ENCODE measurements at places on chromosomes 4 and X. TPM values are rescaled to one million over a fixed set of nuclear protein-coding genes. Genes with fewer than 3 reads are reported as not detected.

DNA sequence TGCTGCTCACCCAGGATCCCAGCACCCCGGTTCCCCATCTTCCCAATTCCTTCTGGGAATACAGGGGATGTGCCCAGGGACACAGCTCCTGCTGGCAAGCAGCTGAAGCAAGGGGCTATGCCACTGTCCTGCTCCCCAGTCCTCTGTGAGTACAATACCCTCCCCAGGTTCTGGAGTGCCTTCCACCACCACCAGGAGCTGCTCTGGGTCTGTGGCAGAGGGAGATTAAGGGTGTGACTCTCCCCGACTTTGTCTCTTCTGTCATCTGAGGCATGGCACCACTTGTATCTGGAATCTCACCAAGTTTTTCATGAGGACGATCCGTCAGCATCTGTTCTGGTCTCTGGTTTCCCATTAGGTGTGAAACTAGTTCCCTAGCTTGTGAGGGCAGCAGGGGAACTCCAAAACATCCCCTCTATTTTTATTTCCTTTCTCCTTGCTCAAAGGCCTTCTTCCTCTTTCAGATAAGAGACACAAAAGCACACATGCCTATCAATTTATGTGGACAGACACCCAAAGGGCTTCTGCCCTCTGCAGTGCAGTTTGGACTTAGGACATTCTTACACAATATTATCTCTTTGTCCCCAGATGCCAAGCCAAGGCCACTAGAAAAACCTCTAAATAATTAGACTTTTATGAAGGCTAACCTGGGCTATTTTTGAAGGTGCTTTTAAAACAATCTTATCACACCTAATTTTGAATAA lies 26.8 kb downstream of the MGST2 start:
- DNase-seq, result no peak

DNA sequence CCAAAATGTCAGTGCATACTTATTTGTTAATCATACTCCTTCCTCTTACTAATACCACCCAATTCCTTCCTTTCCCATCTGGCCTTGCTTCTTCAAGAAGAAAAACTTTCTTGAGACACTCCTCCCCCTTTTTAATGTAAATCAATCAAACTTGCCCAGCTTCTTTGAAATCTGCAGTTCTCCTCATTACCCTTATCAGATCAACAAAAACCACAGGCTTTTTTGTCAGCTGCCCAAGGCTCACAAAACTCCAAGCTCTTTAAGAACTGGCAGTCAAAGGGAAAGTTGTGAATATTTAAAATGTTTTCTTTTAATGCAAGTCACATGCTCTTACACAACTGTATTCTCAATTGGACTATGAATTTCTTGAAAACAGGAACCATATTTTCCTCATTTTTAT lies 11.3 kb upstream of the MYOZ2 start:
- DNase-seq, result no peak

DNA sequence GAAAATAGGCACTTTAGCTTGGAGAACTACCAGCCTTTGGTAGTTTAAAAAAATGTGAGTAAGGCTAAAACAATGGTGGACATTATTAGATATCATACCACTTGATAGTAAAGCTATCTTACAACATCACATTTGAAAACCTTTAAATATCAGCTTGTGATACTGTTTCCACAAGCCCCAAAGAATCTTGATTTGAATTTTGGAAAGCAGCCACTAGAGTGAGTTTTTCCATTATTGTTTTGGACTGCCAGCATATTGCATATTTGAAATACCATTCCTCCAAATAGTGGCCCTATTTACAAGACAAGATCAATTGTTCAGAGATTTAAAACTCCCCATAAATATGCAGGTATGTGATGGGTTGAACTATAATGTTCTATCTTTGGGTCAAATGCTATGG lies 303.0 kb upstream of the PRPS2 start:
- DNase-seq, result no peak

DNA sequence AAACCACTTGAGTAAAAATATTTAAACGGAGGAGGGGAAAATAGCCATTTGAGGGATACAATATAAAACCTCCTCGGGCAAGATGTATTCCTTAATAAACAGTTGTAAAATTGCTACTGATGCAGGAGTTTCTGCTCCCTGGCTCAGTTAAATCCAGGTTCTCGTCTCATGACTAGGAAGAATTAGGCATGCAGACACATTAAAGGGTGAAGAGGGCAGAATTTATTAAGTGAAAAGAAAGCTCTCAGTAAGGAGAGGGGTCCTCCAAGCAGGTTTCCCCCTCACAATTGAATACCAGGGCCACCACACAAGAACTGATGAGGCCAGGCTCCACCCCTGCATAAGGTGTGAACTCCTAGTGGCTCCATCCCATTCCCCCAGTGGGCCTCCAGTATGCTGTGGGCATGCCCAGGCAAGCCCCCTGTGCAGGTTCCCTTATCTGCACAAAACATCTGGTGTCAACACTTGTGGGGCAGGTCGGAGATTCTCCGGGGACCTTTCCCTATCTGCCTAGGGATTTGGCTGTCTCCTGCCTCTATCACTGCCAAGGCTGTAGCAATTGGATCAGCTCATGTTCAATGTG lies 80.4 kb downstream of the HS6ST2 start:
- no peak for DNase-seq

GRCh38 chrX:103783196-103783595 lies 6.6 kb downstream of the PLP1 start:
- DNase-seq, result no peak

DNA sequence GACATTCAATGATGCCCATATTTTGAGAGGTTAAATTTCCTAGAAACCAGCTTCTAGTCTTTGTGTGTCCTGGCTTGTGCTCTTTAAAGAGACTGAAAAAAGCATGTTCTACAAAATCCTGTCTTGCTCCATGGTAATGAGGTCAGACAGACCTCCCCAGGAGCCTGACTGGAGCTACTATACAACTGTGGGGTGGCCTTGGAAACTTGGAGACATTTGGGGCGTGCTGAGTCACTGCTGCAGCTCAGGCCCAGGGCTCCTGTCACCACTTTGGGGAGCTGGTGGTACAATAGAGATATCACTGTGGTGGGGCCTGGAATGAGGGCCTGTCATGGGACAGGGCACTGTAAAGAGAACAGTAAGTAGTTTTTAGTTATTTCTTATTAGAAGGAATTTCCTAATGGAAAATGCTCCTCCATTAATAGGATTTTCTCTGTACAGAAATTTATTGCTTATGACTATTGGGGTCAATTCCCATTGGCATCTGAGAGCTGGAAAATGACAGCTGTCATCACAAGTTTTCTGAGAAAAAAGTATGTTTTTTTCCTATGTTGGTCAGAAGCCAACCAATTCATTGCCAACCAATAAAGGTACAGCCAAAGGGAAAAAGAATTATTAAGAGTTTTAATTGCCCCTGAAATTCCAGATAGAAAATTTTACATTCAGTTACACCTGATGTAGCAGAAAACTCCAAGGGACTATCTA lies 207.4 kb upstream of the JADE1 start:
- DNase-seq, result no peak

GRCh38 chr4:189988877-189989431 lies 38.1 kb downstream of the FRG2 start:
- DNase-seq, result no peak

DNA sequence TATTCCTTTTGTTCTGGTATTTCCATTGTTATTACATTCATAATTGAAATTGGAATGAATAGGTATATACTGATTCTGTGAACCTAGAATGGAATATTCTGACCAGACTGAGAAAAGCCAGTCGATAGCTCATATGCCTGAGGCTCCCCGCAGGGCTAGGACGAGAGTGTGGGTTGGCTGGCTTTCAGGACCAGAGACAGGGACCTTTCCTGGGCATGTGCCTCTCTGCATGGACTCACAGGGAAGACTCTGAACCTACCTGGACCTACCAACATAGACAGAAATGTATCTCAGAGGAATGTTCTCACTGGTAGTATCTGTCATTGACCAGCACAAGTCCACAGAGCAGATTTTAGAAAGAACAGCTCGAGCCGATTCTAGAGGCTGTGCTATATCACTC lies 214.6 kb downstream of the FRMPD4 start:
- DNase-seq, result no peak

GRCh38 chr4:131426023-131426758 lies 1722.9 kb upstream of the PCDH10 start:
- no peak for DNase-seq

DNA sequence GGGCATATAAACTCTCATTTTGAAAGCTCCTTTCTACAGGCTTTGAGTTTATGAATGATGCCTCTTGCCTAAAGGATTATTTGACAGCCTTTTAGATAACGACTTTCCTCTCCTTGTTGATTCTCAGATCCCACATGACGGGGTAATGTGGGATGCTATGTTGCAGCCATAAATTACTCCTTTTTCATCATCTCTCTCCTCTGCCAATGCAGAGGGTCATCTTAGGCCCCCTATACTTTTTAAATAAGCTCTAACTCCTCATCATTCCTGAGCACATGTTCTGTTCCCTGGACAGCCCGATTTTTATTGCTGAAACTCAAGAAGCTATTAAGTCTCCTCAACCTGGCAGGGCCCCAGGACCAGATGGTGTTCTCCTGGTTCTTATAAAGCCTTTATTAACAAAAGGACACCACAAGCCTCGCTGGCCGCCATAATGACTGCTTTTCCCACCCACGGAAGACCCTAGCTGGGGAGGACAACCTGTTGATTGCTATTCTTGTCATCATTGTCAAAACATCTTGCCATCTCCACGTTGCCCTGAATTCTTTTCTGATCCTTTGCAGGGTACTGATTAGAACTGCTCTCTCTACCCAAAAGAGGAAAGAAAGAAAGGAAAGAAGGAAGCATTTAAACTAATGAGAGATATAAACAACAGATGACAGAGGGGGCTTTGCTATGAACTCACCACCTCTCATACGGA lies 150.7 kb downstream of the DHX15 start:
- no peak for DNase-seq

DNA sequence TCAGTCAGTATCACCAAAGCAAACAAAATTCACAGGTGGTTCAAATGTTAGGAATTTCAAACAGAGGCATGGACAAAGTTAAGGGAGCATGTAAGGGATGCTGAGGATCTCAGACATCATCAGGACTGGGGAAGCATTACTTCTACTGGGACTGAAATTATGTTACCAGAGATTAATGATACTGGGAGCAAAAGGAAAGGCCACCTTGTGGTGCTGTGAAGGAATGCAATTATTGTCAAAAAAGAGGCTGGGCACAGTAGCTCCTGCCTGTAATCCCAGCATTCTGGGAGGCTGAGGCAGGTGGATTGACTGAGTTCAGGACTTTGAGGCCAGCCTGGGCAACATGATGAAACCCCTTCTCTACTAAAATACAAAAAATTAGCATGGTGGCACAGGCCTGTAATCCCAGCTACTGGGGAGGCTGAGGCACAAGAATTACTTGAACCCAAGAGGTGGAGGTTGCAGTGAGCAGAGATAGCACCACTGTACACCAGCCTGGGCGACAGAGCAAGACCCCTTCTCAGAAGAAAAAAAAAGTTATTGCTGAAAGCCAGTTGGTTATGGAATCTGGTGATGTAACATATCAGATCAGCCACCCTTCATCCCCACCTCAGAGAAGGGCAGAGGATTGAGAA lies 954.3 kb downstream of the PCDH7 start:
- no peak for DNase-seq

- DNase-seq, result peak; percentile 9
Observed at GRCh38 chr4:2824836-2825381, 18.7 kb upstream of the ADD1 start.

- DNase-seq, result peak; percentile 17
Observed at GRCh38 chr4:26061248-26061986, 147.4 kb downstream of the SMIM20 start.

DNA sequence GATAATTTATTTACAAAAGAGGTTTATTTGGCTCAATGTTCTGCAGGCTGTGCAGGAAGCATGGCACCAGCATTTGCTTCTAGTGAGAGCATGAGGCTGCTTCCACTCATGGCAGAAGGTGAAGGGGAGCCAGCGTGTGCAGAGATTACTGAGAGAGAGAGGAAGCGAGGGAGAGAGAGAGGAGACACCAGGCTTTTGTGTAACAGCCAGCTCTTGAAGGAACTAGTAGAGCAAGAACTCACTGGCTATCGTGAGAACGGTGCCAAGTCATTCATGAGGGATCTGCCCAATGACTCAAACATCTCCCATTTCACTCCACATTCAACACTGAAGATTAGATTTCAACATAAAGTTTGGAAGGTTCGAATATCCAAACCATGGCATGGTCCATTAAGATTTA lies 12.7 kb downstream of the GUCY1A1 start:
- no peak for DNase-seq

GRCh38 chrX:41350150-41350975 lies 16.4 kb downstream of the DDX3X start:
- DNase-seq, result no peak

DNA sequence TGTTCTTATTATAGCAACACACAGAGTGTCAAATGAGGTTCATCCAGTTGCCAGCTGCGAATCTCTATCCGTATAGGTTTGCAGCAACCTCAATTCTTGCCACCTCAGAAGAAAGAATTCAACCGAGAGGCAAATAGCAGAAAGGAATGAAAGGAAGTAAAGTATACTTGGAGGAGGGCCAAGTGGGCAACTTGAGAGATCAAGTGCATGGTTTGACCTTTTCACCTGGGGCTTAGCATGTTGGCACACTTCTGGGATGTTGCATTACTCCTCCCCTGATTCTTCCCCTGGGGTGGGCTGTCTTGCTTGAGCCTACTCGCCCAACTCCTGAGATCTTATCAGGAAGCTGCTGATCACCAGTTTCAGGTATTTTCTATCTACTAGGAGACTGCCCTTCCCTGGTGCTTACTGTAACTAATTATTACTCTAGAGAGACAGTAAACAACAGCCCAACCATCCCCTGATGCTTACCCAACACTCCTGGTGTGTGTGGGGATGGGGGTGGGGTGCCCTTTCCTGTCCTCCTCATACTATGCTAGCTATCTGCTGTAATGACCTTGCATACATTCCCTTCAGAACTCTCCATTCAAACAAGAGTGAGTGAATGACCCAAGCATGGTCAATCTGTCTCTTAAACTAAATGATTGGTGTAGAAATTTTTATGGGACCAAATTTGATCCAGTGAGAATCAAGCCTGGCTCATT lies 7.3 kb upstream of the TMEM33 start:
- no peak for DNase-seq

DNA sequence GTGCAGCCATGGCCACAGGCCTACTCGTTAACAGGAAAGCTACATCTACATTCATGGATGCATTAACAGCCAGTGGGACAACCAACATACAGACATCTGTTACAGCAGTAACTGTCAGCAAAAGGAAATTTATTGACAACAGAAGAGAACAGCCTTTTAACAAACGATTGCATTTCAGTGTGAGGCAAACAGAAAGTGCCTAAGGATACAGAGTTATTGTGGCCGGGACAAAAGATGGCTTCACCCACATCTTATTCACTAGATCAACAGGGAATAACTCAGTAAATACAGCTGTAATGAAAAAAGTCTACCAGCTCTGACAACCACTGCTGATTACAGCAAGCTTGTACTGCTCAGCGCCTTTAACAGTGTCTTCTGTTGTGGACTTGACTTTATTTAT lies 61.5 kb upstream of the TBL1X start:
- DNase-seq, result no peak

- no peak for DNase-seq
Observed at GRCh38 chr4:94841864-94842221, 84.1 kb downstream of the BMPR1B start.

PDE6B gene
- total RNA-seq, result 10.2 TPM

CLIC2 gene
- 0.39 TPM for total RNA-seq

OTUD6A gene
- not detected for total RNA-seq

DDIT4L gene
- not detected for total RNA-seq

FRMPD3 gene
- total RNA-seq, result 0.17 TPM

MTNR1A gene
- total RNA-seq, result not detected

NMU gene
- total RNA-seq, result not detected

CTAG2 gene
- not detected for total RNA-seq

CPLX1 gene
- 3.1 TPM for total RNA-seq

Data from T-helper 17 cell (primary cell).